ENCODE measurements at places on chromosomes 4 and X.

- no peak for DNase-seq
Observed at GRCh38 chr4:140255467-140255866, 101.5 kb upstream of the MAML3 start.

DNA sequence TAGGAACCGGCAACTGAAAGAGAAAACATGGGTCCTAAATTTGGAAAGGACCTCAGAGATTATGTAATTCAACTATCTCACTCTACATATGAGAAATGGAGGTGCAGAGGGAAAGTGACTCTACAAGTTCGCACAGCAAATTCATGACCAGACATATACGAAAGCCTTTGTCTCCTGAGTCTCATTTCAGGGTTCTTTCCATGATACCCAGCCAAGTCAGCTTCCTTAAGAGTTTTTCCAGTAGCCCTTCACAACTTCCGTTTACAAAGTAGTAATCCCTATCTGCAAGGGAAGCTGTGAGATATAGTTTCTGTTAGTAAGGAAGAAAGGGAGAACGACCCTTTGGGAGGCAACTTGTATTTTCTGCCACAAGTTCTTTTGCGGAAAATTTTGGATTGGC lies 110.6 kb downstream of the TEX13A start:
- no peak for DNase-seq

DNA sequence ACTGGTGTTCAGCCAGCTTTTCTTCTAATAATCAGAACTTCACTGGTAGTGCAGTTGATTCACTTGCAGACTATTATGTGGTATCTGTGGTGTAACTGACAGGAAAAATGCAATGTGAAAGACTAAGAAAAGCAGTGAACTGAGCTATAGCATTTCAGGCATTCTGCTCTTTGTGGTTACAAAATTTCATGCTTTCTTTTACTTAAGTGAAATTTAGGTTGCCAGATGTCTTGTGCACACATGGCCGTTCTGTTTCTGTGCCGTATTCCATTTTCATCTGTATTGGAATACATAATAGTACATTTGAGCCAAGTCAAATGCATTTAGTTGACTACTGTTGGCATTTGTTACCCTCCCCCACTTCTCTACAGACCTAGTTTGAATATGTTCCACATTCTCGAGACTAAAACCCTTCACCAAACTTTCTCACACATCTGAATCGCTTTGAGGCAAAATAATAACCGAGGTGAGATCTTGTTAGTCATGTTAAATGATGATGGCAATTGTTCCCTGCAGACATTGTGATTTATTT lies 8.2 kb downstream of the RTL3 start:
- no peak for DNase-seq

DNA sequence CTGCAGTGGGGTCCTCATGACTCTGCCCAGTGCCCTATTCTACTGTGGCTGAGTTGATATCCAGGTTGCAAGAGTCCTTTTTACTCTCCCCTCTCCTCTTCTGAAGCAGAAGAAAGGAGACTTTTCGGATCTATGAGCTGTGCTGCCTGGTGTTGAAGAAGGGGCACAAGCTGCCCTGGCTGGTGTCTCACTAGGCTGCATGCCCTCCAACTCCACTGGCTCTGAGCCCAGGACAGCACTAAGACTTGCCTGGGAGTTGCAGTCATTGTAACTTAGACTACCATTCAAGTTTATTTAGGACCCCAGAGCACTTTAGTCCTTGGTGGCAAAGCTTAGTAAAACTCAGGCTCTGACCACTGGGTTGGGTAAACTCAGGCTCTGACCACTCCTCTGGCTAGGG lies 89.4 kb downstream of the GABRB1 start:
- no peak for DNase-seq

- DNase-seq = no peak
Observed at GRCh38 chr4:174427571-174428140, 94.6 kb downstream of the HPGD start.

DNA sequence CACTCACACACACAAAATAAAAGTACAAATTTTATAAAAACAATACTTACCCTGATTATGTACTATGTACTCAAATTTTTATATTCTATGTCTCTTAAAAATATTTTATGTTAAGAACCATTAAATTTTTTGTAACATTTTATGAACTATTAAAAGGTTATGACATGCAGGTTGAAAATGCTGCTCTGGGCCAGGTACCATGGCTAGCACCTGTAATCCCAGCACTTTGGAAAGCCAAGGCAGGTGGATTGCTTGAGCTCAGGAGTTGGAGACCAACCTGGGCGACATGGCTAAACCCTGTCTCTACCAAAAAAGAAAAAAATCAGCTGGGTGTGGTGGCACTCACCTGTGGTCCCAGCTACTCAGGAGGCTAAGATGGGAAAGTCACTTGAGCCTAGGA lies 29.4 kb upstream of the SPINK2 start:
- no peak for DNase-seq

DNA sequence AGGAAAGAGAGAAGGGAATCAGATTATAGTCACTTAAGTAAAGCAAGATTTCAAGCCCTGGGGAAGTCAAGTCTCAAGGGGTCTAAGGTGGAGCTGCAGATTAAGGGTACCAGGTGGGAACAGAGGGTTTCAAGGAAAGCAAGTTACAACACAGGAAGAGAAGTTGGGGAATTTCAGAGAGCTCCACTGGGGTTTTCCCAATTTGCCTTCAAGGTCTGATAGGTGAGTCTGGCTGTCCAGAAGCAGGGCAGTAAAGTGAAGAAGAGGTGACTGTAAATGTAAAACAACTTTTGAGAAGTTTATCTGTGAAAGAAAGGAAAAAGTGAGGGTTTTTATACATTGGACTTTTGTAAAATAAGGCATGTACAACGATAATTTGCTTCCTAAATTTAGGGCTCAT lies 37.1 kb upstream of the TRPC3 start:
- no peak for DNase-seq

- no peak for DNase-seq
Observed at GRCh38 chr4:14620567-14621141, 381.6 kb upstream of the CPEB2 start.

GRCh38 chr4:4778554-4778953 lies 80.9 kb upstream of the MSX1 start:
- no peak for DNase-seq

- no peak for DNase-seq
Observed at GRCh38 chrX:80335062-80335830, 85.0 kb upstream of the TENT5D start.

GRCh38 chr4:122873146-122873545 lies 46.5 kb downstream of the FGF2 start:
- no peak for DNase-seq

Data from HTR-8/SVneo (cell line).